ENCODE measurements at places on chromosomes 7 and 10.

DNA sequence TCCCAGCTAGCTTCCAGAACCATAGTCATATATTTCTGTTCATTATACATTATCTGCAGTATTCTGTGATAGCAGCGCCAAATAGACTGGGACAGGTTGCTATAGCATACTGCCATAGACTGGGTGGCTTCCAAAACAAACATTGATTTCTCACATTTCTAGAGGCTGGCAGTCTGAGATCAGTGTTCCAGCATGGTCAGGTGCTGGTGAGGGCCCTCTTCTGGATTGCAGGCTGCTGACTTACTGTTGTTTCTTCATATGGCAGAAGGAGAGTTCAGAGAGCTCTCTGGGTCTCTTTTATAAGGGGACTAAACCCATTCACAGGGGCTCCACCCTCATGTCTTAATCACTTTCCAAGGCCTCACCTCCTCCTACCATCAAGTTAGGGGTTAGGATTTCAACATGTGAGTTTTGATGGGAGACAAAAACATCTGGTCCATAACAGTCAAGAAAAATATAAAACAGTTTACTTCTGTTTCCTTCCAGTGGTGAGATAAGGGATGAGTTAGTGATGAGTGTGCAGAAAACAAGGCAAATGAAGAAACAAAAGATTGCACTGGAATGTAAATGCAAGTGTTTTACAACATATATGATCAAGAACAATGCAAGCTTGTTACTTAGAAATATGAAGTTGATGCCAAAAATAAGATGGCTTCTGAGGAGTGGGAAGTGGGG lies 399.0 kb upstream of the C7orf33 start:
- no peak for DNase-seq

DNA sequence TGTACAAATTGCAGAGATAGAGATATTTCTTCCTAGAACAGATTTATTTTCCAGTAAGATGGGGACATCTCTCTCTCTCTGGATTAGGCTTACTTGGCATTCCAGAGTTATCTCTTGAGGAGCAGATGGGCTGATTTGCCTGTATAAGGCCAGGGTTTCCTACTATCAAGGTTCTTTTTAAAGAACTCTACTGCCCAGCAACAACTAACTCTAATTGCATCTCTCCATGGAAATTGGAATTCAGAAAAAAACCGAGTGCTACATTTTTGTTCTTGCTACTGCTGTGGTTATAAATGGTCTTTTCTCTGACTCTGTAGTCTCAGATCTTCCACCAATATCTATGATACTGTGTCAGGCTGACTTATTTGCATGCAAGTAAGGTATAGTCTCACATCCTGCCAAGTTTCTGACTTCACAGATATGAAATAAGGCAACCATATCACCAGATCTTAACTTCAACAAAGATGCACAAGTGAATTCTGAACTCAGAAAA lies 161.1 kb downstream of the CRPPA start:
- no peak for DNase-seq

DNA sequence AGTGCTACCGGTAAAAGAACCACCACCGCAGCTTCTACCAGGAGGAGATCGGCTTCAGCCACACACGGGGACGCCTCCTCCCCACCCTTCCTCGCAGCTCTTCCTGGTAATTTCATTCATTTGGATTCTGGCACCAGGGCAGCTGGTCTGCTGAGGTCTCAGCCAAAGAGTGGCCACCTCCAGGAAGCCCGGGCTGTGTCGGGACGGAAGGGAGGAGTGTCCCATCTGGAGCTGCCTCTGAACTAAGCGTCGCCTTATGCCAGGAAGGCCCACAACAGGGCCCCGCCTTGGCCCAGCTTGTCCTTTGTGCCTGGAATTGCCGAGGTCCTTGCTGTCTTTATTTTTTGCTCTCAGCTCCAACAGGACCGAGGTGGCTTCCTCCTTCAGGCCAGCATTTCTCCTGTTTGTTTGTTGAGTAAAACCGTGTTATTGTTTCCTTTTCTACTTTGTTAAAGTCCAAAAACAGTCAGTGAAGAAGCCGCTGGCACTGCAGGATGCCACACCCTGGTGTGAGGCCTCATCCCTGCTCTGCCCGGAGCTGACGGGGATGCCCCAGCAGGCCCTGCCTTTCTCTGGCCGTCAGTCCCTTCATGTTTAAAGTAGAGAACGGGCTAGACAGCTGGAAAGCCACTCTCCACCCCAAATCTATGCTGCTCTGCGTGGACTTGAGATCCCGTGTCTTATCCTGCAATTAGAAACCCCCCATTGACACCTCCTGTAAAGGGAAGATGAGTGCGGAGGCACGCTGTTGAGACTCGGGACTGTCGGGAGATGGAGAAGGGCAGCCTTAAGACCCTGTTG lies 24.5 kb upstream of the TTYH3 start:
- DNase-seq = no peak

DNA sequence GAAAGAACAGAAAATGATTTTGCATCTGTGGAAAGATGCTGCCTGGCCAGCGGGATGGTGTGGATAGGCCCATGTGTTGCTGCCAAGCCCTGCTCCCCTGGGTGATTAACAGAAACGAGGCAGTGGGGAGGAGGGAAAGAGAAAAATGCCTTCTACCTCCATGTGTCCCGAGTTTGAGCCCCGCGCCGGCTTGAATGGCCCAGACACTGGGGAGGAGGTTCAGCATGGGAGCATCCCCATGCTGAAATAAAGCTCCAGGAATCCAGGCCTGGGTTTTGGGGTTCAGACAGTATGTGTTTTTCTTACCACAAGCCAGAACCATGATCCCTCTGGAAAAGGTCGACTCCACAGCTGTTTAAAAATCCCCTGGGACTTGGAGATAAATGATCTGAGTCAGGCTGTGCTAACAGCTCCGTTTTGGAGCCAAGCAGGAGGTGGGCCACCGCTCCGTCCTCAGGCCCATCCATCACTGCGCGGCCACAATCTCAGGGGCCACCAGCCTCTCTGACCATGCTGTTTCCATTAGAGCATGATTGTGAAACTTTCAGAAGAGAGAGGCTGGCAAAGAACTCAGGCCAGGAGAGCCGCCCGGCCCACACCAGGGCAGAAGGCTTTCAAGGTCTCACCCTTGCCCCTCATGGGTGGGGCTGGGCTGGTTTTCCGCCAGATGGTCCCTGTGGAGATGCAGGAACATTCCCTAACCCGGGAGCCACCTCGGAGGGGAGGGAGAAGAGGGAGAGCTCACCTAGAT lies 299.7 kb downstream of the ZEB1 start:
- DNase-seq = no peak

DNA sequence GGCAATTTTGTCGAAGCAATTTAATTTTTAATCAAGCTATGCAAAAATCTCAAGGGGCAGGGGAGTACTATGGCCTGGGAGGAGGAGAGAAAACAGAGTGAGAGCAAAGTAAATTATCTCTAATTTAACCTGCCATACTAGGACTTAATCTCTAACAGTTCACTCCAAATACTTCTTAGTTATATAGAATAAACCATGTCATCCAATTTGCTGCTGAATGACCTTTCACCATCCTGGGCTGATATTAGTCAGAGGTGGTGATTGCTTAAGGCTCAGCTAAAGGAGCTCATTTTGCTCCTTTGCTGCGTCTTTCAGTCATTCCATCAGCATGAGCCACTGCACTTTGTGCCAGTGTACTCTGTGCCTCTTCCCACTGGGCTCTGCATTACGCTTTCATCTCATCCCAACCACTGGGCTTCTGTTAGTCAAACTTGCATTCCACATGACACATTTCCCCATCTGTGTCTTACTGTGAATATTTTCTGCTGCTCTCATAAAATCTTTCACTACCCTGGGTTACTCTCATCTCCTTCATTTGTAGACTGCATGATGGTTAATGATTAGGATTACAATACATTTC lies 84.3 kb downstream of the CD36 start:
- no peak for DNase-seq

GRCh38 chr7:87328281-87328680 lies 17.2 kb upstream of the CROT start:
- DNase-seq = peak; percentile 16

GRCh38 chr10:10533437-10533836 lies 484.2 kb upstream of the CELF2 start:
- DNase-seq = no peak

DNA sequence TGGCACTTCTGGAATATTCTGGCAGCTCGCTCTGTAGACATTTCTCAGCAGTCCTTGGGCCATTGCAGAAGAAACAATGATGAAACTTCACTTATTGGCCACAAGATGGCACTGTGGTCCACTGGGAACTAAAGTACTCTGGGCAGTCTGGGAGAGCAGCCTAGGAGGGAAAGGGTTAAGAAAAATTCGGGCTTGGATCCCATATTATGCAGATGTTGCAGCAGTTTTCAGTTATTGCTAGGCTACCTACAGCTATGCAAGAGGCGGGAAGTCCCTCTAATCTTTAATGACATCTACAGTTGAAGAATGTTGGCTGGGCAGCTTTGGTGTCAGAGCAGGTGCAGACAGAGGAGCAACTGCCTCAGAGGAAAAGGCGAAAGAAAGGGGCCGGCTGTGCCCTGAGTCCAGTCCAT lies 201.7 kb upstream of the PRSS58 start:
- DNase-seq = peak; percentile 59

- no peak for DNase-seq
Observed at GRCh38 chr10:21039721-21040120, 142.6 kb upstream of the NEBL start.

- no peak for DNase-seq
Observed at GRCh38 chr10:12471135-12471534, 121.8 kb downstream of the CAMK1D start.

- DNase-seq = no peak
Observed at GRCh38 chr10:123522702-123523312, 143.3 kb upstream of the GPR26 start.

All from activated naive CD4-positive, alpha-beta T cell treated with anti-CD3 and anti-CD28 coated beads for 36 hours (primary cell).